ENCODE measurements at places on chromosomes 16 and 17. TPM values are rescaled to one million over a fixed set of nuclear protein-coding genes. Genes with fewer than 3 reads are reported as not detected.

Gene PNPO
- 14.3 TPM for total RNA-seq

- DNase-seq: no peak
Observed at GRCh38 chr16:16021020-16021419, 71.6 kb downstream of the ABCC1 start.

GRCh38 chr16:57863434-57864160 lies 61.3 kb upstream of the KIFC3 start:
- DNase-seq: peak; percentile 82

- DNase-seq: no peak
Observed at GRCh38 chr17:60545465-60546191, 19.6 kb upstream of the APPBP2 start.

Data from aorta (tissue), 5 donors.